ENCODE measurements at places on chromosomes 16 and 17.

DNA sequence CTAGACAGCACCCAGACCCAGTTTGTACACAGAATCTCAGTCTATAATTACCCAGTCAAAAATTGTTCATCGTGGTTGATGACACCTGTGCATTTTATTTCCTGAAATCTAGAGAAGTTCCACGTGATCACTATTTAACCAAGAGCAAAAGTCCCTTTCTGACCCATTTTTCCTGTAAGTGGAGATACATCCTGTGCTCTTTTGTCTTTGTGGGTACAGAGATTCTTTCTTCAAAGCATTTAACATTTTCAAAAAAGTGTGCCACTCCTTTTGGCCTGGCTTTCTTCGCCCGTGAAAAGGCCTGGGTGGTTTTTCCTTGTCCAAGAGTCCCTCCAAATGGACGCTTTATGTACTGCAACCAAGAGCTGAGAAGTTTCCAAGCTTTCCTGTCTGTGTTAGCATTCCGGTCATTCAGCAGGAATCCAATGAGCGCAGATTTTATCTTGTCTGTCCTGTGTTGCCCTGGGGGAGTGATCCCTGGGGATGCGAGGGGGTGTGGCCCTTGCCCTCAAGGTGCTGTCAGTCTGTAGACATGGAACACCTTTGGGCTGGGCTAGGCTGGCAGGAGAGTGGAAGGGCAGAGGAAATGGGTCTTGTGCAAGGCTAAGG, 161.1 kb upstream of the CACNG5 start:
- DNase-seq, result peak; percentile 14

DNA sequence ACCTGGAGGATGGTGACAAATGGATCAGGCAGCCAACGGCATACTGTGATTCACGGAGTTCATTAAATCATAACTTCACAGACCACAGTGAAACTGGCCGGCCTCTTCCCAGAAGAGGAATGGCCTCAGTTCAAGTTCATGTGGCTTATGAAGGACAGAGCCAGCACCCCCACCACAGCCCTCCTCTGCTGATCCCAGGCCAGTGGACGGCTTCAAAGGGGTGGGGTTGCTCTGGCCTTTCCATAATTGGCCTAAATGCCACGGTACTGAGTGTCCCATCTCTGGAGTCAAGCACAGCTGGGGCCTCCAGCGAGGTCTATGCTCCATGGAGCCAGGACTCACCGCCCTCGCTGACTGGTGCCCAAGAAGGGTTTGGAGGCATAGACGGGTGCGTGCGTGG, 21.4 kb downstream of the GALNS start:
- DNase-seq, result no peak

- DNase-seq, result no peak
Measured at GRCh38 chr16:68259007-68259825, 5.1 kb upstream of the SLC7A6 start.

DNA sequence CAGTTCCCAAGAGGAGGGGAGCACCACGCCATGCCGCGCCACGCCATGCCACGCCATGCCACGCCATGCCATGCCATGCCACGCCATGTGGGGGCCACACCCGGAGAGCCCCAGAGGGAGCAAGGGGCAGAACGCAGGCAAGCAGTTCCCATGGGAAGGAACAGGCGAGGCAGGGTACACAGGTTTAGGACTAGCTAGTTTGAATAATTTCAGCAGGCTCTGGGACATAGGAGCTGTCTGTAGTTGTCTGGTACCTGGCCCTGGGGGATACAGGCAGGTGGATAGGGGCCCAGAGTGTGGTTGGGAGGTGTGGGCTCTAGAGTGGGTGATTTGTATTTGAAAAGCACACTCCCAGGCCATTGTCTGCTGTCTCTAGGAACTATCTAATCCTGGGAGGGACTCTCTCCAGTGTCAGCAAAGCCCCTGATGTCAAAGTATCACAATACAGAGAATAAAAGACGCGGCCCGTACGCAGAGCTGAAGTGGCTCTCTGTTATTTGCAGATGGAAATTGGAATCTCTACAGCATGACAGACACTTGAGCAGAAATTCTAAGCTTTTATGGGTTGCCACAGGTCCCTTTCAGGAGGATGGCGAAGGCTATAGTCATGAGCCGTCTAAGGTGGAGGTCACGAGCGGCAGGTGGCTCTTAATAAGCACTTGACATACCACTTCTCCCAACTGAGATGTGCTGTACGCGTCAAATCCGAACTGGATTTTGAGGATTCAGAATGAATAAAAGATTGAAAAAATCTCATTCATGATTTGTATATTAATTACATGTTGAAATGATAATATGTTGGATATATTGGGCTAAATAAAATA, 220.8 kb upstream of the TNRC6C start:
- DNase-seq, result no peak

- DNase-seq, result no peak
Measured at GRCh38 chr17:73947281-73947965, 256.1 kb upstream of the RPL38 start.
